Suppressor macrophage (primary cell): ENCODE measurements at places on chromosomes 5 and 9.
A peak's percentile ranks its signal among the peaks of the same experiment; 100 is the strongest.

DNA sequence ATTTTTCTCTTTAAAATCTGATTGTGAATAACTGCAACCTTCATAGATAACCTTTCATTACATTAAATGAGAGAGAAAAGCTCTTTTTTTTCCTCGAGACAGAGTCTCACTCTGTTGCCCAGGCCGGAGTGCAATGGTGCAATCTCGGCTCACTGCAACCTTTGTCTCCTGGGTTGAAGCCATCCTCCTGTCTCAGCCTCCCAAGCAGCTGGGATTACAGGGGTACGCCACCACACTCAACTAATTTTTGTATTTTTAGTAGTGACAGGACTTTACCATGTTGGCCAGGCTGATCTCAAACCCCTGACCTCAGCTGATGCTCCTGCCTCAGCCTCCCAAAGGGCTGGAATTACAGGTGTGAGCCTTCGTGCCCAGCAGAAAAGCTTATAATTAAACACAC, 69.9 kb upstream of the ERBIN start:
- DNase-seq, result no peak

GRCh38 chr5:31485376-31486207, 46.3 kb downstream of the DROSHA start:
- no peak for DNase-seq

- DNase-seq, result no peak
These were observed 14.5 kb downstream of the PLPP1 start for GRCh38 chr5:55520117-55520839.

DNA sequence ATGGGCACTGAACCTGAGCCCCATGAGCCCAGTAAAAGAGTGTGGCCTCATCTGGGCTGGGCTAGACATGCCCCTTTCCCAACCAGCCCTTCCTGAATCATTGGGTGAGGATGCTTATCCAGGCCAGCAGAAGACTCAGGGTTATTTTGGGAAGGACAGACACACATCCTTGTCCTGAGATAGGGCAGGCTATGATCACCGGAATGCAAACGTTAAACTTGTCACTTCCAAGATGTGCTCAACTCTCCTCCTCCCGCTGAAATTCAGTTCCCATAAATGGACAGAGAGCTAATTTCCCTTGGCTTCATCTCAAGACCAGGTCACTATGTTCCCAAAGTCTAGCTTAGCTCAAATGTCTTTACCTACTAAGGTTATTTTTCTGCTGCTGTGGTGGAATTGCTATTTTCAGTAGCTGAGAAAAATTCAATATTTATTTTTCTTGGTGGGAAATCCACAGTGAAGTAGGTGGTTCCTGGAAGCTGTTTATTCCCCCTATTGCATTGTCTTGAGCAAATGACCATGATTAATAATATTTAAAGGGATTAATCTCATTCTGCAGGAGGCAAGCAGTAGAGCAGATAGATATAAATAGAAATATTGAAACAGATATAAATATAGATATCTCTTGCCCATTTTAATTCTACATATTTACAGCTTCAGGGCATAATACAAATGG, 70.0 kb downstream of the NXNL2 start:
- no peak for DNase-seq

DNA sequence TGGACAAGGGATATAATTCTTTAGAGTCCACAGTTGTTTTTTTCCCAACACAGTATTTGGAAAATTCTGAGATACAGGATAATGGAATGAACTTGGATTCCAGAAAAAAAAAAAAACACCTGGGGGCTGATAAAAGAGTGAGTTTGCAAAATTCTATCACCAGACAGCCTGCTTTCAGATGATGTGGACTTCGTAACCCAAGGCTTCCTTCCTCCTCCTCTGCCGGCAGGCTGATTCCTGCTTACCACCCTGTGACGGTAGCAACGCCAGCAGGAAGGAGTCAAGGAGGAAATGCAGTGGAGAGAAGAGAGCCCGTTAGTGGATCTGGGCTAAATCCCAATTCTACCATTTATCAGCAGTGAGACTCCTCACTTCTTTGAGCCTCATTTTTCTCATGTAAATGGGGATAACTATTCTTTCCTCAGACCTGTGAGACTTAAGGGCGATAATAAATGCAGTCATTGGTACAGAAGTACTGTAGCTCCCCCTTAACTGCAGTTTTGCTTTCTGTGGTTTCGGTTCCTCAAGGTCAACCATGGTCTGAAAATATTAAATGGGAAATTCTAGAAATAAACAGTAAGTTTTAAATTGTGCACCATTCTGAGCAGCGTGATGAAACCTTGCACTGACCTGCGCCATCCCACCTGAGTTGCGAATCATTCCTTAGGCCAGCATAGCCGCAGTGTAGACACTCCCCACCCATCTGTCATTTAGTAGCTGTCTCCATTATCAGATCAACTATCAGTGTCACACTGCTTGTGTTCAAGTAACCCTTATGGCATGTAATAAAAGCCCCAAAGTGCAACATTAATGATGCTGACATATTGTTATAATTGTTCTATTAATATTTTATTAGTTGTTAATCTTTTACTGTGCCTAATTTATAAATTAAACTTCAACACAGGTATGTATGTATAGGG, 71.4 kb downstream of the DCP2 start:
- peak; percentile 79 for DNase-seq

GRCh38 chr5:51651889-51652288, 268.6 kb downstream of the ISL1 start:
- DNase-seq, result no peak
